ENCODE measurements at places on chromosomes 12 and 14.
A peak's percentile ranks its signal among the peaks of the same experiment; 100 is the strongest.

- DNase-seq: no peak
These were observed 100.2 kb downstream of the SRGAP1 start for GRCh38 chr12:63944586-63945228.

GRCh38 chr12:88931598-88931997 is 351.3 kb upstream of the KITLG start:
- no peak for DNase-seq

GRCh38 chr14:101985957-101986356 is 21.6 kb downstream of the DYNC1H1 start:
- no peak for DNase-seq

DNA sequence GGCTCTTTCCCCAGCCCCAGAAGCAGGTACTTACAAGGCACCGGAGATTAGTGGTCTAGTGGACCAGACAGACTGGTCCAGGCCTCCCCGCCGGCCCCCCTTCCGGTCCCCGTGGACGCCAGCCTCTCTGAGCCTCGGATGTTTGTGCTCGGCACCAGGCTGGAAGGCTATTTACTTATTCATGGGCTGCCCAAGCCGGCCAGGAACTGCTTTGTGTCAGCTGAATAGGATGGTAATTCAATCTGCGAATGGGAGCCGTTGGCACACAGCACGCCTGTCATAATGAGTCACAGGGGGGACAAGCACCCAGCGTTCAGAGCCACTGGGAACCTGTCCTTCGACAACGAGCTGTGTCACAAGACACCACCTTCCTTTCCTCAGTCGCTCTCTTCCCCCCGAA is 82.3 kb downstream of the RIMBP2 start:
- no peak for DNase-seq

DNA sequence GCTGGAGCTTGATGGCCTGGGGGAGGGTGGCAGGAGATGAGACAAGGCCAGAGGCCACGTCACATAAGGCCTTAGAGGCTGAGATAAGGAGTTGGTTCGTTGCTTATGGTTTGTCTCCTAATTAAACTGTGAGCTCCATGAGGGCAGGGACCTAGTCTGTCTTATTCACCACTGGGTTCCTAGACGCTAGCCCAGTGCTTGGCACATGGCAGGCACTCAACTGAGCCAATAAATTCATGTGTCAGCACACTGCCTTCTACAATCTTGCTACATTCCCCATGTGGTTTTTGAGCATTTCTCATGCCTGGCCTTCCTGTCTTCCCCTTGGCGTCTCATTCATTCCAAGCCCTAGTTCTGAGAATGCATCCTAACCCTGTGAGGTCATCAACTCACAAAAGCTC is 92.5 kb upstream of the MED13L start:
- DNase-seq: peak; percentile 98

- no peak for DNase-seq
These were observed 13.7 kb upstream of the LIMA1 start for GRCh38 chr12:50297027-50297426.

GRCh38 chr12:81819991-81820633 is 61.0 kb upstream of the PPFIA2 start:
- DNase-seq: no peak

GRCh38 chr14:59997449-59997848 is 77.5 kb downstream of the LRRC9 start:
- DNase-seq: no peak

GRCh38 chr12:62660756-62661155 is 194.1 kb downstream of the MON2 start:
- peak; percentile 88 for DNase-seq

DNA sequence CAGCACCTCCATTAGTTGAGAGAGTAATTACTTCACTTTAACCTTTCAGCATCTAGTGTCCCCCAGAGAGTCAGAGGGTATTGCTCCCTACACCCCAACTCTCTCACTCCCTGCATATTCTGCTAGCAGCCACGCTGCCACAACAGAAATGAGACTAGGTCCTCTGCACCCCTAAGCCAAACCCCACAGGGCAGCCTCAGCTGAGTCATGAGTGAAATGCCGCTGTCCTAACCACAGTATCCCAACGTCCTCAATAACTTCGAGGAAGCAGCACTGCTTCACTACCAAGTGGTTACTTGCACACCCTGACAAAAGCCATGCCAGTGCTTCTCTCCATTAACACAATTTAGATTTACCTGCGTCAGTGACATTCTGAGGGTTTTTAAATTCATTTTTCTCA is 6.9 kb upstream of the LYZ start:
- DNase-seq: peak; percentile 11

DNA sequence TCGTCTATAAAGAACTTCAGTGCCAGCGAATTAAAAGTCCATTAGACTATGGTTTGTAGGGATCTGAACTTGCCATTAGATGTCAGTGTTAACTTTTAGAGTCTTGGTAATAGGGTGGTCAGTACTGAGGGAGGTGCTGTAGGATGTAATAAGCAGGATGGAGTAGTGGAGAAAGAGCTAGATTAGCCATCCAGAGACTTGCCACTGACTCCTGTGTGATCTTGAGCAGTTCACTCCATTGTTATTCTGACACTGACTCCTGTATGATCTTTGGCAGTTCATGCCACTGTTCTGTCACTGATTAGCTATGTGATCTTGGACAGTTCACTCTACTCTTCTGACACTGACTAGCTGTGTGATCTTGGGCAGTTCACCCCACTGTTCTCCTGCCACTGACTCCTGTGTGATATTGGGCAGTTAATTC is 133.6 kb downstream of the TTLL5 start:
- peak; percentile 74 for DNase-seq

- peak; percentile 63 for DNase-seq
These were observed 7.7 kb downstream of the PPP1R3E start for GRCh38 chr14:23294734-23295561.

GRCh38 chr12:52247622-52248540 is 14.8 kb downstream of the KRT7 start:
- DNase-seq: no peak

DNA sequence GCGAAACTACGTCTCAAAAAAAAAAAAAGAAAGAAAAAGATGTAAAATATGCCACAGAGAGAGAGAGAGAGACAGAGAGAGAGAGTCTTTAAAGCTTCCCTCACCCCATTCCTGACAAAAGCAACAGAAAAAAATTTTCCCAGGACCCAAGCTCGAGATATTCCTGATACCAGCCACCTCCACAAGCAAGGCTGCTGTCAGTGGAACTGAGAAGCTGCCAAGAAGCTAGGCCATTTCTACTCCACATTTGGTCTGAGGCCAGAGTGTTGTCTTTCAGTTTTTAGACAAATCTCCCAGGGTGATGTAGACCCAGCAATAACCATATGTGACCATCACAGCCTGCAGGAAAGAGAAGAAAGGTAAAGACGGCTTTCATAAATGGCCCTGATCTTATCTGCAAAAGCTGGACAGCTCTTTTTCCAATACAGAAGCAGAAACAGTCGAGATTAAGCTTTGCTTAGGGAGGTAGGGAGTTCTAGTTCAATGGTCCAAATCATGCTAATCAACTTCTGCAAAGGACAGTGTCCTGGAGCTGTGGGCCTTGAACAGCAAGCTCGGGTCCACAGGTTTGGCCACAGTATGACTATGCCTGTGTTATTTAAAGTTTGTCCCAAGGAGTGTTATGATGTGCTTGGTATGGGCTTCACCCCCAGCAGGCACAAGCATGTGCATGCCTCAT is 130.3 kb upstream of the NUDT4 start:
- DNase-seq: peak; percentile 59

- DNase-seq: no peak
These were observed 3.8 kb downstream of the ARHGEF40 start for GRCh38 chr14:21073921-21074320.
